ENCODE measurements at places on chromosomes 1 and 21. TPM values are rescaled to one million over a fixed set of nuclear protein-coding genes. Genes with fewer than 3 reads are reported as not detected.

DNA sequence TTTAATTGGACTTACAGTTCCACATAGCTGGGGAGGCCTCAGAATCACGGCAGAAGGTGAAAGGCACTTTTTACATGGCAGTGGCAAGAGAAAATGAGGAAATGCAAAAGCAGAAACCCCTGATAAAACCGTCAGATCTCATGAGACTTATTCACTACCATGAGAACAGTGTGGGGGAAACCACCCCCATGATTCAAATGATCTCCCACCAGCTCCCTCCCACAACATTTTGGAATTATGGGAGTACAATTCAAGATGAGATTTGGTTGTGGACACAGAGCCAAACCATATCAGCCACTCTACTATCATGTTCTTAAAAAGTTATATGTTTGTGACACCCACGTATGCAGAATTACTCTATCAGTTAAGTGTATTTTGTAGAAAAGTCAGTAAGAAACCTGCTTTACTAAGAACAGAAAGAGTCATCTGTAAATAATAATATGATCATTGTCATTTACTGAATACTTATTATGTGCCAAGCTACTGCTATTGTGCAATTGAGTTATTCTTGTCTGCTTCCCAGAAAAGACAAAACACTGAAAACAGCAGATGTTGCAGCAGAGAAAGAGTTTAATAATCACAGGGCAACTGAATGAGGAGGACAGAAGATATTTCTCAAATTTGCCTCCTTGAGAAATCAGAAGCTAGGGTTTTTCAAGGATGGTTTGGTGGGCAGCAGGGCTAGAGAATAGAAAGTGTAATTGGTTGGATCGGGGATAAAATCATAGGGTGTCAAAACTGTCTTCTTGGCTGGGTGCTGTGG, 207.7 kb upstream of the FGGY start:
- peak; percentile 19 for DNase-seq
- no peak overlapping the region for H3K27ac ChIP-seq
- H3K36me3 ChIP-seq: no peaks in the 10 kb centered on the region
- peaks cover 25% of the 10 kb centered on the region for H3K27me3 ChIP-seq
- no peaks in the 10 kb centered on the region for H3K4me1 ChIP-seq

DNA sequence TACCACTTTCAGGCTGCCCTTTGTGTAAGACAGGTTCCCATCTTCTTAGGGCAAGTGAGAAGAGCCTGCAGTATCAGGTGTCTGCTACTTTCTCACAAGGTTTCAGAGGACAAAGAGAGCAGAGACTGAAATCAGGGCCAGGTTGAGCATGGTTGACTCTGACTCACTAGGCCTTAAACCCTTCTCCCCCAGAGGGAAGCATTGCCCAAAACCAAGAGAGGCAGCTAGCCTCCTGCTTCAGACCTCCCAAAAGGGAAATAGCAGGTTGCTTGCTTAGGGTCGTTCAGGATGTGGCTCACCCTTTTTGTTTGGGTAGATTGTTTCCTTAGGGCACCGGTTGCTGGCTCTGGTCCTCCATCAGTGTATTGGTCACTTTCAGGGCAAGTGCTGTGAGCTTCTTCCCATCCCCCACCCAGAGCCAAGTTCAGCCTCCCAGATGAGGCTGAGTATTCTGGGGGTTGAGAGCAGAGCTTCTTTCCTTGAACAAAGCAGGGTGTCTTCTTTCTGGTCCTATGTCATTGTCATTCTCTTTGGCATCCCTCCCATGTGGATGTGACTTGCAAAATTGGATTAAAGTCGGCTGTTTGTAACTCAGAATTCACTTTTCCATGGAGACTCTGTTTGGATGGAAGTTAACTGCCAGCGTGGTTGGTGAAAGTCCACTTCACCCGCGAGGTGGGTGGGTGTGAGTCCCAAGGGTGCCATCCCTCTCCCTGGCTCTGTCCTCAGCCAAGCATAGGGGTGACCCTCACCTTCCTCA, 55.5 kb upstream of the GALNT2 start:
- H3K27ac ChIP-seq: no peak overlapping the region
- H3K4me1 ChIP-seq: no peaks in the 10 kb centered on the region
- H3K27me3 ChIP-seq: no peaks in the 10 kb centered on the region
- no peak overlapping the region for H3K4me3 ChIP-seq

GRCh38 chr1:10553118-10553517, 78.4 kb downstream of the PEX14 start:
- H3K27ac ChIP-seq: no peak overlapping the region
- H3K4me3 ChIP-seq: no peak overlapping the region
- DNase-seq: no peak
- no peaks in the 10 kb centered on the region for H3K36me3 ChIP-seq
- peaks cover 14% of the 10 kb centered on the region for H3K4me1 ChIP-seq

The TRIM58 gene
- polyA plus RNA-seq: 2.2 TPM

The ERICH3 gene
- not detected for polyA plus RNA-seq

Data from cardiac muscle cell (in vitro differentiated cells and primary cell).